ENCODE measurements at places on chromosomes 1 and 21.
A peak's percentile ranks its signal among the peaks of the same experiment; 100 is the strongest.

- DNase-seq: no peak
These were observed 394.0 kb downstream of the NPHP4 start for GRCh38 chr1:5597991-5598823.

DNA sequence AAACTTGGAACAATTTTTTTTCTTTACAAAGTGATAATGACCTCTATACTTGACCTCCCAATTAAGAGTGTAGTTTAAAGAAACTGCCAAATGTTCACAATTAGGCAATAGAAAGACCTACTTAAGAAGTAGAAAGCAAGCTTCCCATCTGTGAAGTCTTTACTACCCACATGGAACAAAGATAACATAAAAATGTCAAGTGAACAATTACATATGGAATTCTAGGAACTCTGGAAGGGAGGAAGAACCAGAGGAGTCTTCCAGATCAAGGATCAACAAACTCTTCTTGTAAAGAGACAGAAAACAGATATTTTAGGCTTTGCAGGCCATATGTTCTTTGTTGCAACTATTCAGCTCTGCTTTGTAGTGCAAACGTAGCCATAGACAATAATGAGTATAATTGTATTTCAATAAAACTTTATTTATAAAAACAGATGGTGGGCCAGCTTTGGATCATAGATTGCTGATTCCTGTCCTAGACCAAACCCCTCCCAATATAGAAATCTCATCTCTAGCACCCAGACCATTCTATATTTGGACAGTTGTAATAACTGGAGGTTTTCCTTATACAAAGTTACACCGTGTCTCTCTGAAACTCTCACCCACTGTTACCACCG lies 68.4 kb upstream of the MAGI3 start:
- no peak for DNase-seq

GRCh38 chr1:75745276-75745675 lies 20.8 kb downstream of the ACADM start:
- no peak for DNase-seq

DNA sequence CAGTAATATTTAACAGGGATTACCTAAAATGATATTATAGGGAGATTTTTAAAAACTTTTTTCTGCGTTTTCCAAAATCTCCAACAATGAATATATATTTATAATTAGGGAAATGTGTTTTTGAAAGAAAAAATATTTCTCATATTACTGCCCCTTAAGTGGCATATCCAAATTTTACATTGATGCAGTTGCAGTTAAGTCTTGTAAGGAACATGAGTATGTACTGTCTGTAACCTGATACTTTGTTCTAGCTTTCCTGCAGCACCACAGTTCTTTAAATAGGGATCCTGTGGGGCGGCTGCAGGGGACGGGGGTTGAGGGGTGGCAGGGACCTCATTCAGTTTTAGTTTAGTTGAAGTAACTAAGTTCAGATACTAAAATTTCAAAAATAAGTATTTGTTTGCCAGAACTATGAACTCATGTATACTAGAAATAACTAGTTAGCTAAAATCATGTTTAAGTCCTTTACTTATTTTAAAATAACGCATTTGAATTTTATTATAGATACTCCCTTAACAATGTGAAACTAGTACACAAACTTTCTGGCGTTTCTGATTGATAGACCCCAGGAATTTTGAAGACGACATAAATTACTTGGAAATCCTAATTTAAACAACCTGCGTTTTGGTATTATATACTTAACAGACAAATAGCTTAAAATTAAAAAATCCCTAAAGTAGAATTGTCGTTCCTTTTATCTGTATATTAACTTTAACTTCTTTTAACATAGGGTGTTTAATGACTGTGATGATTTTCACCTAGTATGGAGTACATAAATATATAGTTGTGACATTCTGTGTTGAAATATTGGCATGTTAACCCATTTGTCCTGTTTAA lies 639 bp upstream of the DNAJB4 start:
- peak; percentile 27 for DNase-seq

GRCh38 chr1:159965263-159965662 lies 11.2 kb upstream of the SLAMF9 start:
- no peak for DNase-seq

GRCh38 chr21:33687634-33688033 lies 45.3 kb downstream of the ITSN1 start:
- no peak for DNase-seq

DNA sequence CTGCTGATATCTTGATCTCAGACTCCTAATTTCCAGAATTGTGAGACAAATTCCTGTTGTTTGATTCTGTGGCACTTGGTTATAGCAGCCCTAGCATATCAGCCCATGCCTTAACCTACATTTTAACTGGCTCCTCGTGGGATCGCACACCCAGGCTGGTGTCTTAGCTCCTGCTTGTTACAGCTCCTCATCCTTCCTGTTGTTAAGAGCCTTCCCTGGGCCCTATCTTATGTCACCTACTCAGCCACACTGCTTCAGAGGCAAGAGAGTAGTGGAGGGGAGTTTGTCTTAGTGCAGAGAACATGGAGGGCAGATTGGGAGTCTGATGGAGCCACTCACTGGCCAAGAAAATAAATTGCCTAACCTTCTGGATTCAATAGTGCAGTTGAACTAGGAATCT lies 131.0 kb downstream of the ROR1 start:
- DNase-seq: no peak

DNA sequence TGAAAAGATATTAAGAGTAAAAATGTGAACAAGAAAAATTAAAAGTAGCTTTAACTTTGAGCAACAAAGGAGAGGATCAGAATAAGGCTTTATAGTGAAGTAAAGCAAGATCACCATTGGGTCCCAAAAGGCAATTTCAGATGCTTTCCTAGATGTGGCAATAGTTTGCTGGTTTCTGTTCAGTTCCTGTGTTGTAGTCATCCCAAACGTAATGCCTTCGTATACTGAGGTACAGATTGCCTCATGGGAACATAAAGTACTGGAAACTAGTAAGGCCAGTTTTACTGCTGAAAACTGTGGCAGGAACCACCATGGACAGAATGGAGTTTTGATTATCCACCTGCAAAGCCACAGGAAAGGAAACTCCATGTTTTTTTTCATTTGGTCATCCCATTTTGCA lies 283.5 kb upstream of the SGIP1 start:
- DNase-seq: no peak
